Fibroblast of upper back skin (primary cell): ENCODE measurements at places on chromosomes 7 and 10.

DNA sequence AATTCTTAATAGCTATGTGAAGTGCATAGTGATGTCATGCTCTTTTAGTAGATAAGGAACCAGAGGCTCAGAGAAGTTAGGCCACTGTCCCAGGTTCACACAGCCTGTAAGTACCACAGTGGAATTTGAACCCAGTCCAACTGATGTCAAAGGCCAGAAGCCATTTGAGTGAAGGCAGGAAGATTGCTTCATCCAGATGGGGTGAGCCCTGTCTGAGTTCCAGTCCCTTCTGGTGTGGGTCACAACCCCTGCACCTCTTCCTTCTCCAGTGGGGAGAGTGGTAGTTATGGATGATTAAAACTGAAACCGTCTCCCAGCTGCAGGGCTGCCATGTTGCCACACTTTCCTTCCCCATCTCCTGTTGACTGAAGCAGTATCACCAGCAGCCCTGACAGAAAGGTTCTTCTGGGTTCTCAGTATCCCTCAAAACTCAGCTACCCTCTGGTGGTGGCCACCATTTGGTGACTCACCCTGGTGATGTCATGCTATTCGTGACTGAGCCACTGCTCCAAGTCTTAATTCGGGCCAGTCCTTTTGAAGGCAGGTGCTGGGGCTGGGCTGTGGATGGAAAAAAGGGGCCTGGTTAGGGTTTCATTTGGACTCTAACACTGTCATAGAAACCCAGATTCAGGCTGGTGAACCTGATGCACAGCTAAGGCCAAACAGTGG, 1.5 kb upstream of the C10orf95 start:
- peak; percentile 55 for DNase-seq

GRCh38 chr10:11617233-11617632, 5.8 kb upstream of the USP6NL start:
- no peak for DNase-seq

DNA sequence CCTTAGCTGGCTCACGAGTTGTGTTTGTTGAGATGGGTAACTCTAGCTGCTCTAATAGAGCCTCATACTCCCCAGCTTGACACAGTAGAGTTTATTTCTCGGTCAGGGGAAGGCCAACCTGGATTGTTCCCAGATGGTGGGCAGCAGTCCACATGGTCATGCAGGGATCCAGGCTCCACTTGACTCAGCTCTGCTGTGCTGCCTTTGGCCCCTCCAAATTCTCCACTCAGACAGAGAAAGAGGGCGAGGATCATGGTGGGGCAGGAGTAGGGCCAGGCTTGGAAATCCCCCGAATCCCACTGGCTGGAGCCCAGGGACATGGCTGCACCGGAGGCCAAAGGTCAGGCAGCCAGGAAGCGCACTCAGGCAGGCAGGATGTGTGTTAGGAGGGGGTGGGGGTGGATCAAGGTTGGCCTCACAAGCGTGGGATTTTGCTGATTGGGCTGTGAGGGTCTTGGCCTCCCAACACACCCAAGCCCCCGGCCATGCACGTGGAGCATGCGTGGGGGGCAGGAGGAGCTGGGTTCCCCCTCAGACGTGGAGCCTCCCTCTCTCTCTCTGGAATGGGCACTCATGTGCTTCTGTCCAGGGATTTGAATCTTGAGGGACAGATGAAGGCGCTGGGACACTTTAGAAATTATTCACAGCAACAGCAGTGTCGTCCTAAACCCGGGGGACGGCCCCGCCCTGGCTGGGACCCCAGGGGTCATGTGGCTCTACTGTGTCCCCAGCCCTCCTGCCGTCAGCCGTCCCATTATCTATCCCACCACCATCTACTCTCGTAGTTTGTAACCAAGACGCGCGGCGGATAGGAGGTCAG, 44.8 kb downstream of the PDGFA start:
- DNase-seq = no peak

- DNase-seq = no peak
These were observed 470.7 kb upstream of the MKI67 start for GRCh38 chr10:128596906-128597305.

GRCh38 chr7:39045231-39045630, 67.5 kb downstream of the POU6F2 start:
- DNase-seq = no peak

DNA sequence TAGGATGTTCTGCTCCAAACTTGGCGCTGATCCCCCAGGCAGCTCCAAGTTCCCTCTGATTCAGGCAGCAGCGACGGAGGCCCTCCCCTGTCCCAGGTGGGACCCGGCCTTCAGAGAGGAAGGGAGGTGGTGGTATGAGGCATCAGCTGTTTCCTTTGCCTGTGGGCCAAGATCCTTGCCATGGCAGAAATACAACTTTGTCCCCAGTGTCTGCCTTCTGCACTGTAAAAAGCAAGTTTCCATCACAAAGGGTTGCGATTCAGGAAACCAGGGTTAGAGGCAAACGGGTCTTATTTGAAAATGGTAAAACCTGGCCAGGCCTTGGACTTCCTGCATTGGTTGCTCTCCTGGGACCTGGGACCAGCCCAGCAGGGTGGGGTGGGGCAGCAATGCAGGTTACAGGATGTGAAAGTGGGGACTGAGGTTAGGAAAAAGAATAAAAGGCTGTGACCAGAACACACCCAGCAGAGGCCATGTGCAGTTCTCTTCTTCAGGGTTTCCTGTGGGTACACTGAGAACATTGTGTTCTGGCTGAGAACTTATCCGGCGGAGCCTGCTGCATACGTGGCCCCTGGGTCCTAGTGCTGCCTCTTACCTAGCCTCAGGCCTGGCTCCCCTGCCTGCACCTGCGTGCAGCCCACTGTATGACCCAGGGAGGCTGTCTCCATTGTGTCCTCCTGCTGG, 25.1 kb upstream of the DDIT4 start:
- DNase-seq = peak; percentile 49

DNA sequence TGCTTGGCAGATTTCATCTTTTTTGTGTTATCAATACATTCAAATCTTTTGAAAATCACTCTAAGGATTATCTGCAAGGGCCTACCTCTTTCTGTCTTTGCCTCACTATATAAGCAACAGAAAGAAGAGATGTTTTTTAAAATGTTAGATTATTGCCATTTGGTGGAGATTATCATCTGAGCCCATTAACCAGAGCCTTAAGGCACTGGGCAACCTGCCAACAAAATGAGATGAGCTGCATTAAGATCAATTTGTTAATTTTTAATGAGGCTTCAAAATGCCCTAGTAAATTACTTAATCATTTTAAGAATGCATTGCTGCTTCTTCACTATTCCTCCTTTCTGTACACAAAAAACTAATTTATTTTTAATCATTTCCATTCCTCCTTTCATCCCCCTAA, 314.1 kb downstream of the SNX13 start:
- no peak for DNase-seq
